Epithelial cell of esophagus (primary cell): ENCODE measurements at places on chromosomes 5 and 9.

DNA sequence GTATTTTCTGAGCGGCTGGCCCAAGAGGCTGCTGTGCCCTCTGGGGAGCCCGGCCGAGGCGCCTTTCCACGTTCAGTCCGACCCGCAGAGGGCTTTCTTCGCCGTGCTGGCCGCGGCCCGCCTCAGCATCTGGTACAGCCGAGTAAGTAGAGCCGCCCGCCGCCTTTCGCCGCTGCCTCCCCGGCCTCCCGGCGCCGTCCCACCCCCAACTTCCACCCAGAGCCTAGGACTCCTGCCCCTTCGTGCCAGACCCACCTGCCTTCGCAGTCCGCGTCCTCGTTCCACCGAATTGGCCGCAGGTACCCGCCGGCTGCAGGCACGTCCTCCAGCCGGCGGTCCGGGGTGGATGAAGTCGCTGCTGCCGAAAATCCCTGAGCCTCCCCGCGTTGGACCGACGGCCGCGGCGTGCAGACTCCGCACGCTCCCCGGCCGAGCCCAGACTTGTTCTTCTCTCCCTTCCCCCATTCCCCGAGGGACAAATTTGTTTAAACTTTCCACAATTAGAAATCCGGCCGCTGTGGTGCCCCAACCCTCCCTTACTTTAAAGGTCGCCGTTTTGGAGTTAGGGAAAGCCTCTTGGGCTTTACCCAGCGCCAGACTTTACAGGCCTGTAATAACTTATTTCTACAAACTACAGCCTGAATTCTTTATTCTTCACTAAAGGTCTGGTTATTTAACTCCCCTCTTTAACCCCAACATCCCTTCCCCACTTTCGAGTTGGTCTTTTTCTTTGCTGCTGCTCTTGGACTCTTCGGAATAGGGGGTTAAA lies 589 bp downstream of the RIC1 start:
- peak; percentile 62 for DNase-seq

GRCh38 chr5:80219391-80219790 lies 36.5 kb downstream of the SERINC5 start:
- no peak for DNase-seq

DNA sequence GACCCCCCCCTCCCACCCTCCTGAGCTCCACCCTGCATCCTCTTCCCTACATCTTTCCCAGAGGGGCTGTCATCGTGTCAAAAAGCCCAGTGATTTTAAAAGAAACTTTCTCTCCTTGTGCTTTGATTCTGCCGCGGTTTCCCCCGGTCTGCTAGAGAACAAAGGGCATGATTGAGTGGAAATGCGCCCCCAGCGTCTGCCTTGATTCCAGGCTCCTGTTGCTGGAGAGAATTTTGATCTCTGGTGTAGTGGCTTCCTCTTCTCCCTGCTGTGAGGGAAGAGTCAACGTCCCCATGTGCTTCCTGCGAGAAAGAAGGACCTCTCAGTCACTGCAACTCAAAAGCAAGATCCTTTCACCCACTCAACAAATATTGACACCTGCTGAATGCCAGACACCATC lies 61.9 kb upstream of the RAPGEF1 start:
- no peak for DNase-seq

DNA sequence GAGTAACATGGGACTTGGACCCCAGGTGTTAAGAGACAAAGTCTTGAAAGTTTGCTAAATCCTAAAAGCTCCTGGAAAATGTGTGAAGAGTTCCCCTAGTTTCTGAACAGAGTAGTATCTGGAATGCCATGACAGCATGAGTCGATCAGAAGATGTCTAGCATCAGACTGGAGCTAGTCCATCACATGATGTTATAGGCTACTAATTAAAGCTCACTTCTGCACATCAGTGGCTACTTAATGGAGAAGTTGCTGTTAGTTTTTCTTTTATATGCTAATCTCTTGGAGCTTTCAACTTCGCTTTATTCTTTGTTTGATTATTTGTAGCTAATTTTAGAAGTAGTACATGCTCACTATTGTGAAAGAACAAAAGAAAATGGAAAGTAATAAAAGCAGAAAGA lies 471.3 kb upstream of the KLF4 start:
- no peak for DNase-seq

DNA sequence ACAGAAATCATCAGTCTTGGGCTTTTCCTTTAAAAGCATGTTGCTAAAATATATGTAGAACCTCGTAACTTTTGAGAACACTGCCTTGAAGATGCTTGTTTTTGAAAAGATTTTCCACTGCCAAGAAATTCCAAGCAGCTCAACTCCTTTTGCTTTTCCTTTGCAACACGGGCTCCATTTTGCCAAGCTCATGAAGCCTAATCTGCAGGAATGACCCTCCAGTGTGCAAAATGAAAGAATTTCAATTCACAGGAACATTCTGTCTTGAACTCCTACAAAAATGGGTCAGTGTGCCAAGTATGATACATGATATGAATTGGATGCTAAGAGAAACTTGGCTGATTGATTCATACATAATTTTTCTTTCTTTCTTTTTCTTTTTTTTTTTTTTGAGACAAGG lies 35.4 kb upstream of the ERCC6L2 start:
- no peak for DNase-seq

- no peak for DNase-seq
Measured at GRCh38 chr5:147072622-147073021, 162.2 kb upstream of the STK32A start.

- no peak for DNase-seq
Measured at GRCh38 chr5:116023619-116024018, 8.7 kb upstream of the ARL14EPL start.

GRCh38 chr9:123834218-123834888 lies 95.6 kb downstream of the DENND1A start:
- DNase-seq: no peak

DNA sequence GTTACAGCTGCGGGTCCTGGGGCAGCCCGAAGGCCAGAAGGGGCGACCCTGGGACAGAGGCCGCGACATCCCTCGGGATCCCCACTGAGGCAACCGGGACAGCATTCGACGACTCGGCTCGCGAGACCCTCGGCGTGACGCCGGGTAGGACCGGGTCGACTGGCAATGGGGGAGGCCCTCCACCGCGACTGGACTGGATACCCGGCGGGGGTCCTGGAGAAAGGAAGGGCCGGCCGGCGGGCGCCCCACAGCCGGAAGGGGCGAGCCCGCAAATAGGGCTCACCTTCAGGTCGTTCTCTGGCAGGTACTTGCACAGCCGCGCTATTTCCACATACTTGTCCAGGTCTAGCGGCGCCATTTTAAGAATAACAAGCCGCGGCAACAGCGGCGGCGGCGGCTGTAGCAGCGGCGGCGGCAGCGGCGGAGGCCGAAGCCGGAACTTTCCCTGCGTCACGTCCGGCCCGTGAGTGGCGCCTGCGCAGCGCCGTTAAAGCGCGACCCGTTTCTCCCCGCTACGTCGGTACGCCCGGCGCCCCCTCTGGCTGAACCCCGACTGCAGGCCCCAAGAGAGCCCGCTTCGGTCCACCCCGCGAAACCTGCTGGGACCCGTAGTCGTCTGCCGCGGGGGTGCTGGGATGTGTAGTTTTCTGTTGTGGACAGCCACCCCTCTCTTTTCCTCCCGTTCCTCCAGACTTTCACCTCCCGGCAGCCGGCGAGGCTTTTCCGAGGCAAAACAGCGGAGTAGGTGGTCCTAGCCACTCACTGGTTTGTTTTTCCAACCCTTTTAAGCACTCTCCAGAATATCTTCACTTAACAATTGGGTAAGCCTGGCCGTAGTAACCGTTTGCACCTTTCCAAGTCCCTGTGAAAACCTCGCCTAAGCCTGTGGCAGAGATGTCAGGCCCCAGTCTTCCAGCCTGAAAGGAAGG lies at the start of gene PPP6C:
TSS of gene PPP6C (minus strand) at position 443 of the 929 bp plus-strand sequence. CDS start at position 358, 85 bp downstream.
- DNase-seq: peak; percentile 97

DNA sequence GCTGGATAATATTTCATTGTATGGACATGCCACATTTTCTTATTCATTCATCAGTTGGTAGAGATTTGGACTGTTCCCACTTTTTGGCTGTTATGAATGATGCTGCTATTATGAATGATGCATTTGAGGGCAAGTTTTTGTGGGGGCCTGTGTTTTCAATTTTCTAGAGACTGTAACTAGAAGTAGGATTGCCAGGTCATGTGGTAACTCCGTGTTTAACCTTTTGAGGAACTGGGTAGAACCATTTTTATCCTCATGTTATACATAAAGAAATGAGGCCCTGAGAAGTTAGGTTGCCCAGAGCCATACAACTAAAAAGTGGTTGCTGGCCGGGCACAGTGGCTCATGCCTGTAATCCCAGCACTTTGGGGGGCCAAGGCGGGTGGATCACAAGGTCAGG lies 22.4 kb upstream of the STRBP start:
- DNase-seq: no peak

GRCh38 chr5:102910240-102911226 lies 155.4 kb downstream of the PAM start:
- peak; percentile 85 for DNase-seq

DNA sequence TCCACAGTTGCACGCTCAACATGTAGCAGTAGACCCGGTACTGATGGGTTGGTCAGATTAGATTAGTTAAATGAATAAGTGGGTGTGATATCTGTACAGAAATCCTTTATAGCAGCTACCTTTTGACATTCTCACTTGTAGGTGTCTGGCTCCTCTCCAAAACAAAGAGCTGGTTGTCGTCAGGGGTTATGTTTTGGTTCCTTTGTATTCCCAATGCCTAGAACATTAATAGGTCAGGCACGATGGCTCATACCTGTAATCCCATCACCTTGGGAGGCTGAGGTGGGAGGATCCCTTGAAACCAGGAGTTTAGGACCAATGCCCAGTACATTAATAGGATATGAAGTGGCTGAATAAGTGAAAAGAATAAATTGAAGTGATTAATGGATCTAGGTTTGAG lies 182.1 kb downstream of the SNCAIP start:
- no peak for DNase-seq

DNA sequence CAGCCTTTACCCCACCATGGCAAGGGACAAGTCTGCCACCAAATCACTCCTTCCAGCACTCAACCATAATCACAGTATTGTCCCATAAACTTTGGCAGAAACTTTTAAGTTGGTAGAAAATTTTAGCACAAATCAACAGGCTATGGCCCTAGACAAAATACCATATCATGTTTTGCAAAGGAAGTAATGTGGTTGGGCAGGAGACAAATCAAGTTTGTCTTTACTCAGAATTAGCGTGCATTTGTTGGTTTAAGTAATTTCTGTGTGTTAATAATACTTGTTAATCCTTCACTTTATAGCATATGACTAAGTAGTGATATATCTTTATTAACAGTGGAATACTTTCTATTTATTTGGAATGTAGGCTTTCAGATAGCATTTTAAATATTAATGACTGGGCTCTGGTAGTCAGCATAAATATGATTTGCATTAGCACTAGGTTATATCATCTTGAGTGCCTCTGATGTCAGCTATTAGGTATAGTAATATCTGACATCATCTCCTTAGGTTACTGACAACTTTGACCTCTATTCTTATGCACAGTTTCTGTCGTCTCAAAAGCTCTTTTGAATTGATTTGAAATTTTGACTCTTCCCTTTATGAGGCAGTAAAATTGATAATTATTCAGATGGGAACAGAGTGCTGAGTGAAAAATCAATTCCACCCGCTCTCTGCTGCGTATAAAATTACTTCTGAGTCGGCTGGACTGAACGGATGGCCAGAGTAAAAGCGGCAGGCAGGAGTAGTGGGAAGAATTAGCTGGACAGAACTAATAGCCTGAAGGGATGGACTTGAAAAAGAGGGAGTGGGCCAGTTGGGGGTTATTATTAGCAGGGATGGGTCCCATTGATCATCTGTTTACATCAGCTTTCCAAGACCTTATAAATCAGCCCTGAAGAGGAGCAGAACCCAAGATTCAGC lies 40.1 kb upstream of the TLX3 start:
- no peak for DNase-seq

GRCh38 chr5:23721336-23721735 lies 213.9 kb downstream of the PRDM9 start:
- no peak for DNase-seq

DNA sequence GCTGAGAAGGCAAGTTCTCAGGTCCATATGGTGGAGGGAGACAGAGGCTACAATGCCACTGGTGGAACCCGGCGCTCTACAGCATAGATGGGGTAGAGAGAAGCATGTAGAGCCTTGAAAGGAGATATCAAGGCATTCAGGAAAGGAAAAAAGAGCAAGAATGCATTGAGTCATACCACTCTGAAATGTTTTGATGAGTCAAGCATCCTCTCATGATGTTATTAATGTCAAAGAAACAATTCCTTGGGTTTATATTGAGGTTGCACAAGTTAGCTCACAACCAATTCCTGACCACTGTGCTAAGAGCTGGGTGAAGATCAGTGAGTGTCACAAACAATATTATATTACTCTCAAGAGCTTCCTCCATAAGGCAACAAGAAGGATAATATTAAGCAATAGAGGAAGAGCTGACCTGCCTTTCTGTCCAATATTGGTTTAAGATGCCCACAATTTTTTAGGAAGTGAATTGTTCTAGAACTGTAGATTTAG lies 178.0 kb downstream of the RFK start:
- peak; percentile 91 for DNase-seq

- DNase-seq: no peak
Measured at GRCh38 chr5:181138258-181138657, 7.3 kb upstream of the OR2V1 start.

- DNase-seq: peak; percentile 20
Measured at GRCh38 chr5:173010021-173010420, 26.4 kb downstream of the ATP6V0E1 start.

DNA sequence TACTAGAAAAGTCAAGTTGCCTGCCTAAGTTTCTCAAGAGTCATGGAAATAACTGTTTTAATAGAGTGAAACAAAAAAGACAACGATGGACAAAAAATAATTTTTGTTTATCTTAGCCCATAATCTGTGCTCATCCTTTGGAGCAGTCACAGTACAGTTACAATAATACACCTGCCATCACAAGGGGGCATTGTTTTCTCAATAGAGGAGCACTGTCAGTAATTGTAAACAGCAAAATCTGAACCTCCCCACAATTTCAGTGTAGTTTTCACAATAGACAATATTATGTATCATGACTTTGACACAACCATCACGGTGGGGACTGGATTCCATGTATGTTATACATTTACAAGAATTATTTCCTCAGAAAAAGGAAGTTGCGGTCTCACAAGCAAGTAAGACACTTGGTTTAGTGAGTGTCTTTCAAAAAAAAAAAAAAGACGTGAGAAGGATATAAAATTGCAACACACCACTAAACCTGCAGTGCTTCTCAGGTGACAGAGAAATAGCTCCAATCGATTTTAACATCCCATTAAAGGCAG lies 586.3 kb downstream of the PTPRD start:
- DNase-seq: no peak

DNA sequence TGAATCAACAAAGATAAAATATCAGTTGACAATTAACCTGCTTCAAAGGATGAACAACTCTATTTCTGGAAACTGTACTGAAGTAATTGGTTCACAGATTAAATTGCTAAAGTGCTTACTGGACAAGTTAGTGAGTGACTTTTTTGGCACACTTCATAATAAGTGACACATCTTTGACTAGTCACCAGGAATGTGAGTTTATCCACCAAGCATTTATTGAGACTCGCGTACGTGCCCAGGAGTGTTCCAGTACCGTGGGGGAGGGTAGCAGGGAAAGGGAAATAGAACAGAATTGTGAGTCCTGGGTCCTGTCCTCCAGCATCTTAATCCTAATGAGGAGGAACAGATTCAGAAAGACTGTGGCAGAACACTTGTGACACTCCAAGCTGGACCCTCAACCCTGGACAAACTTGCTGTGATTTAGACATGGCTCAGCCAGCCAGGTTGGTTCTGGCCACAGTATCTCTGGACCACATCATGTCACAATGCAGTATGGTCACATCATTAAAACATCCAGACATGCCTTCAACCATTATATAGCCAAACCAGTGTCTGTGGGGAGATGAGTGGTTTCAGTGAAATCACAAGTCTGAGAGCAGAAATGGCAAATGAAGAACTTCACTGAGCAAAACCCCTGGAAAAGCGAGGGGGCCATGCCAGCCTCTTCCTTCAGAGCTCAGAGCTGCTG lies 623.1 kb downstream of the BNC2 start:
- DNase-seq: peak; percentile 69

GRCh38 chr9:38053697-38054461 lies 15.1 kb downstream of the SHB start:
- no peak for DNase-seq
